ENCODE measurements at places on chromosomes 4 and X.

- no peak for DNase-seq
These were observed 256.0 kb upstream of the SFRP2 start for GRCh38 chr4:154044742-154045485.

GRCh38 chr4:104486716-104487504, 7.8 kb downstream of the CXXC4 start:
- DNase-seq = peak; percentile 36

- no peak for DNase-seq
These were observed 6.6 kb downstream of the ETDC start for GRCh38 chrX:135315864-135316263.

GRCh38 chrX:39560271-39560670, 537.5 kb downstream of the BCOR start:
- no peak for DNase-seq

- DNase-seq = no peak
These were observed 607.2 kb upstream of the NDST4 start for GRCh38 chr4:115720611-115721010.

GRCh38 chr4:98510757-98511517, 147.5 kb downstream of the TSPAN5 start:
- DNase-seq = peak; percentile 12

- no peak for DNase-seq
These were observed 46.5 kb downstream of the RELL1 start for GRCh38 chr4:37639551-37640285.

DNA sequence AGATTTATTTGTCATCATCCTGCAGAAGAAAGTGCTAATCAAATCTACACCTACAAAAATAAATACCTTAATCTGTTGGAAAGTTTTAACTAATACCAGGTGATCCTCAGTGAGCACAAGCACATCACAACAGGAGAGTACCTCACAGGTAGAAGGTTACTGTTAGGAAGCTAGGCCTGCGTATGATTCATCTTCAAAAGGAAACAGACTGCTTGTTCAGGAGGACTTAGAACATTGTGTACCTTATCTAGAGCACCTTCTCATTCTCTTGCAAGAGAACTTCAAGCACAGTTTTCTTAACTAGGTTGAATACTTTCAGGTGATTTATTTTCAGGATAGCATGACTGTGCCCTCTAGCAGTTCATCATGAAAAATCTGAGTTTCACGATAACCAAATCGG, 54.2 kb downstream of the MND1 start:
- no peak for DNase-seq

- DNase-seq = peak; percentile 75
These were observed 1618.0 kb upstream of the PCDH10 start for GRCh38 chr4:131531087-131531486.

DNA sequence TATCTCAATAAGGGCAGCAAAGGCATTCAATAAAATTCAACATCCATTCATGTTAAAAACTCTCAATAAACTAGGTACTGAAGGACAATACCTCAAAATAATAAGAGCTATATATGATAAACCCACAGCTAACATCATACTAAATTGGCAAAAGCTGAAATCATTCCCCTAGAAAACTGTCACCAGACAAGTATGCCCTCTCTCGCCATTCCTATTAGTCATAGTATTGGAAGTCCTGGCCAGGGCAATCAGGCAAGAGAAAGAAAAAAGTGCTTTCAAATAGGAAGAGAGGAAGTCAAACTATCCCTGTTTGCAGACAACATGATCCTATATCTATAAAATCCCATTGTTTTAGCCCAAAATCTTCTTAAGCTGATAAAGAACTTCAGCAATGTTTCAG, 116.8 kb downstream of the TENT5D start:
- DNase-seq = no peak

DNA sequence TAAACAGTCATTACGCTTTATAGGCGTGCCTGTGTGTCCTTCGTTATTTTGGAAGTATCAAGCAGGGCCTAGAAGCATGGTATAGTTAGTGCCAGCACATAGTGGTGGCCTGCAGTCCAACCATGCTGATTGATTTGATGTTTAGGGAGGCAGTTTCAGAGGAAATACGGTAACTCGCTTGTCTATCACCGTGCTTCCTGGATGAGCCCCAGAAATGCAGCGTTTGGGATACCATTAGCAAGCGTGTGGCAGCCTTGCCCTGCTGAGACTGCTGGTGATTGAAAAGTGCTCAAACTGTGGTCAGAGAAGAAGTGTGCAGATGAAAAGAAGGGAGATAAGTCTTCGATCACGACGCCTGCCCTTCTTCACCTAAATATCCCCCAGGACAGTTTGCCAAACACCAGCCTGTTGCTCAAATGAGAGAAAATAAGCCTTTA, 158.4 kb downstream of the CHIC2 start:
- DNase-seq = peak; percentile 77

- DNase-seq = peak; percentile 12
These were observed 293.4 kb downstream of the BMPR1B start for GRCh38 chr4:95050980-95051701.
